ENCODE measurements at places on chromosomes 5 and 9.

DNA sequence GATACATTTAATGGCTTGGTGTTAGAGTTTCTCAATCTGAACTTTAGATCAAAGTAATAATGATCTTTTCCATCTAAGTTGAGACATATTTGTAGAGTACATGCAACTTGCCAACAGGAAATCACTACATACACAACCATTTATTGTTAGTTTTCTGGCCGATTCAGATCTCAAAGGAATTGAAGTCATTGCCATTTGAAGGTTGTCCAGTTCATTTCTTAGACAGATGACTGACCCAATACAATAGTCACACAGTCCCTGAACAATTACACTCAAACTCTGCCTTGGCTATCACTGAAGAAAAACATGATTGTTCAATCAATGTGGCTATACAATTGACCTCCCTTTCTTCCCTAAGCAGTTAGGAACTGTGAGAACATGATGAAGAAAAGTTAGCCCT, 753.2 kb upstream of the RIOK2 start:
- no peak overlapping the region for H3K4me3 ChIP-seq
- no peaks in the 10 kb centered on the region for H3K36me3 ChIP-seq
- no peaks in the 10 kb centered on the region for H3K27me3 ChIP-seq
- DNase-seq = no peak

DNA sequence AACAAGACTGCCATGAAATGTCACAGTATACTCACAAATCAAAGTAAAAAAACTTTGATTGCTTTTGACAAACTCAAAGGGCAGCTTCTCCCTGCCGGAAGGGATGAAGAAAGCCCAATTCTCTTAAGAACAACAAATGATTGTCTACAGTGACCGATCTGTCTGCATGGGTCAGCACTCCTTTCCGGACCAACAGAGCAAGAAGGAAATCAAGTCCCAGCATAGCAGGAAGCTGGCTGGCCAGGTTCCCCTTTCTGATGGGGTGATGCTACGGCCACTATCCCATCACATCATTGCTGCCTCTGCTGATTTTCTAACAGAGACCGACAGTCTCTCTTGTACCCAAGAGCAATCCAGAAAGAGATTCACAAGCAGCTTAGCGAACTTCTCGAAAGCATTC, 692 bp downstream of the C1QTNF3 start:
- H3K27me3 ChIP-seq = no peaks in the 10 kb centered on the region
- no peaks in the 10 kb centered on the region for H3K36me3 ChIP-seq
- DNase-seq = no peak
- H3K4me3 ChIP-seq = no peak overlapping the region
- H3K4me1 ChIP-seq = peaks cover 38% of the 10 kb centered on the region
- no peak overlapping the region for H3K27ac ChIP-seq

- no peaks in the 10 kb centered on the region for H3K27me3 ChIP-seq
- H3K27ac ChIP-seq = no peak overlapping the region
- H3K4me1 ChIP-seq = peaks cover 40% of the 10 kb centered on the region
Observed at GRCh38 chr5:16867577-16867953, 68.5 kb downstream of the MYO10 start.

DNA sequence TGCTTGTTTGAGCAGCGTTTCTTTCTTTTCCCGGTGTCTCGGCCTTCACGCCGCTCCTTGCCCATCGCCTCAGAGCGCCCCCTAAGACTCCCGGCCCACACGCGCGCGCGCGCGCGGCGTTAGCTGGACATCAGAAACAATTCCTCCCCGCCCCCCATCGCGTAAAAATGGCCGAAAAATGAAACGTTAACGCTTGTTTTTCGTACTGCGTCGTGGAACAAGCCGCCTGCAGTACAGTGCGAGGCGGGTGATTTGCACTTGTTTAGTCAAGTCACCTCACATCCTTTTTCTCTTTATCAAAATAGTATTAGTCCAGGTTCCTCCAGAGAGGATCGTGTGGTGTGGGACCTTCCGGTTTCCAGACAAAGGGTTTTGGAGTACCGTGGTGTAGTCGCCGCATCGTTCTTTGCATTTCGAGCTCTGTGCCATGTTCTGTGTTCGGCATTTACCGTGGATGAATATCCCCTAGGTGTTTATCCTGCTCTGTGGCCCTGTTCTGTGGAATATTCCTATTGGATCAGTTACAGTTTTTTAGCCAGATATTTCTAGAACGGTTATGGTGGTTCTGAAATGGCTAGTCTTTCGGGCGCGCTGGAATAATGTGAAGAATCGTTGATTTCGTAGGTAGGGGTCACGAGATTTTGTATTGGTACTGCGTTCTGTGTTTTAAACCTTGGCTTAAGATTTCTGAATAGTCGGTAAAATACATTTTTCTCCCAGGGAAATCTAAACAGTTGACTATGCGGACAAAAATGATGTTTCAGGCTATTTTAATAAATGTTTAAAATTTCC, 1.0 kb downstream of the MATR3 start:
- H3K4me3 ChIP-seq = peak overlapping the region; percentile 92
- H3K36me3 ChIP-seq = no peaks in the 10 kb centered on the region
- H3K4me1 ChIP-seq = peaks cover 30% of the 10 kb centered on the region

DNA sequence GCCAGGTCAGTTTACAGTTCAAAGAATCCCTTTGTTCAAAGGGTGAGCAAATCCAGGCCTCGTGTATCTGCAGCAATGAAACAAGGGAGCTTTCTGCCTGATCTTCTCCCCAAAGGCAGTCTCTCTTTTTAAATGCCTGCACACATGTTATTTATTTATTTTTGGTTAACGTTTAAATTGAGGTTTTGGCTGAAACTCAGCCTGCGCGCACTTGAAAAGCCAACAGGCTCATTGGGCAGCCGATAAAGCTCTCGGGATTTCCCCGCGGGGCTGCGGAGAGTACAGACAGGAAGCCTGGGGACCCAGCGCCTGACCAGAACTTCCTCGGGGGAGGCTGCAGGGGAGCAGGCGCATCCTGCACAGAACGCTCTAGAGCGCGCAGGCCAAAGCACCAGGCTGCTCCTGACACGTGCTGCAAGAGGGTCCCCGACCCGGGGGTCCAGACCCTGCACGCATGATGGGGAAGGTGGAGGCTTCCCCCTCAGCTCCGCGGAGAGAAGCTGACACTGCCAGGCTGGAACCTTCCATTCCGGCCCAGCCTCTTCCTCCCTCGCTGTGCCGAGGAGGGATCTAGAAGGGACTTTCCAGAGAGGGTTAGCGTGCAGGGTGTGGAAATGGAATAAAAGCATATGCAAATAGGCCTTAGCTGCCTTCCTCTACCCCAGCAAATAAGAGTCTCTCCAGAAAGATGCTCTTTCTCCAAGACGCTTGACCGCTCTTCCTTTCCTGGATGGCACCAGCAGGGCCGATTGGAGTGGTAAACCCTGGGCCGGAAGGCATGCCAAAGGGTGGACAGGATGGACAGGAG, 46.1 kb downstream of the PTTG1 start:
- peak overlapping the region; percentile 63 for H3K4me3 ChIP-seq
- peaks cover 31% of the 10 kb centered on the region for H3K4me1 ChIP-seq
- H3K27me3 ChIP-seq = no peaks in the 10 kb centered on the region

- H3K4me1 ChIP-seq = peaks cover 26% of the 10 kb centered on the region
- peak overlapping the region; percentile 57 for H3K27ac ChIP-seq
- H3K4me3 ChIP-seq = 0 out of 2 replicates have a peak overlapping the region, but pooled peaks have one; percentile 14
- peak; percentile 54 for DNase-seq
Observed at GRCh38 chr9:19998823-19999455, 210.1 kb upstream of the SLC24A2 start.

Measured in GM23248 (cell line).